ENCODE measurements at places on chromosomes 6 and 20. TPM values are rescaled to one million over a fixed set of nuclear protein-coding genes. Genes with fewer than 3 reads are reported as not detected.

- no peak for DNase-seq
Measured at GRCh38 chr6:170076466-170077165, 214.3 kb downstream of the DLL1 start.

DNA sequence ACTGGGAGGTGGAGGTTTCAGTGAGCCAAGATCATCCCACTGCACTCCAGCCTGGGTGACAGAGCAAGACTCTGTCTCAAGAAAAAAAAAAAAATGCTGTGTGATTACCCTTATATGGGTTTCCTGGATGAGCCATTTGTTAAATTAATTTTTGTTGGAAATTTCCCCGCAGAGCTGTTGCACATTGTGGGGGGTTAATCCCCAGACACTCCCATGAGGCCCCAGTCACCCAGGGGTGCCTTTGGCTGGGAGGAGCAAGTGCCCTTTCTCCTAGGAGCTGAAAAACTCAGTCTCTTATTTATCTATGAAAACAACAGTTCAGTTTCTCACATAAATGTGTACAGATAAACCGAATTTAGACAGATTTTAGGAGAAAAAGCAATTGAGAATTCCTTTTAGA lies 4.7 kb upstream of the DEFB132 start:
- DNase-seq = no peak

- DNase-seq = no peak
Measured at GRCh38 chr6:72850469-72850868, 228.6 kb downstream of the KCNQ5 start.

DNA sequence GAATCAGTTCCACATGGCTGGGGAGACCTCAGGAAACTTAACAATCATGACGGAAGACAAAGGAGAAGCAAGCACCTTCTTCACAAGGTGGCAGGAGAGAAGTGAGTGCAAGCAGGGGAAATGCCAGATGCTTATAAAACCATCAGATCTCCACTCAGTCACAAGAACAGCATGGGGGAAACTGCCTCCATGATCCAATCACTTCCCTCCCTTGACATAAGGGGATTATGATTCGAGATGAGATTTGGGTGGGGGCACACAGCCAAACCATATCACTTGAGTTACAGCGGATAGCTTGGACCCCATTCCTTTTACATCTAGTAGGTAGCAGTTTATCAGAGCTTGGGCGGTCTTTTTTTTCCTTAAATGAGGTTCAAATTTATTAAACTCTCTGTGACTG lies 19.1 kb downstream of the AFDN start:
- no peak for DNase-seq

The PDE10A gene
- total RNA-seq = 3.5 TPM

The HDGFL1 gene
- total RNA-seq = not detected

The UBD gene
- total RNA-seq = 0.63 TPM

GRCh38 chr6:13500915-13501314 lies 13.5 kb upstream of the GFOD1 start:
- no peak for DNase-seq

The ZBTB9 gene
- total RNA-seq = 3.3 TPM

The JPH2 gene
- total RNA-seq = 5.5 TPM

- no peak for DNase-seq
Measured at GRCh38 chr20:9454791-9455190, 59.6 kb upstream of the LAMP5 start.

GRCh38 chr6:28589957-28590349 lies 64.3 kb downstream of the GPX5 start:
- DNase-seq = no peak
